ENCODE measurements at places on chromosomes 4 and X.

- DNase-seq: peak; percentile 83
Measured at GRCh38 chr4:39044364-39044955, 12.3 kb upstream of the TMEM156 start.

GRCh38 chr4:38567457-38567856 is 96.5 kb upstream of the KLF3 start:
- DNase-seq: no peak

DNA sequence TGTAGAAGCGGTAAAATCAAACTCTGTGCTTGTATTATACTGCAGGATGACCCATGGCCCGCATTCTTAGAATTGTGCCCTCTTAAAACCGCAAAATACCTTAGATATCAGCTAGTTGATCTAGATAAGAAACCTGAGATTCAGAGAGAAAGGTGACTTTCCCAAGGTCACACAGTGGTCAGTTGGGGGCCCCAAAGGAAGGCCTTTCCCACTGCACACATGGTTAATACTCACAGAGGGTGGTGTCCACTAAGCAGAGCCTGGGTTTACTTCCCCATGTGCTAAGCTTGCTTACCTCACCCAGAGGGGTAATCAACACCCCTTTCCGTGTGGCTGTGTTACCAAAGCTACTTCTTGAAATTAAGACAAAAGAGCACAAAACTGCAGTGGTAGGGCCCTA is 66.3 kb downstream of the RBM47 start:
- DNase-seq: no peak

GRCh38 chr4:161992317-161992716 is 171.5 kb downstream of the FSTL5 start:
- DNase-seq: no peak

DNA sequence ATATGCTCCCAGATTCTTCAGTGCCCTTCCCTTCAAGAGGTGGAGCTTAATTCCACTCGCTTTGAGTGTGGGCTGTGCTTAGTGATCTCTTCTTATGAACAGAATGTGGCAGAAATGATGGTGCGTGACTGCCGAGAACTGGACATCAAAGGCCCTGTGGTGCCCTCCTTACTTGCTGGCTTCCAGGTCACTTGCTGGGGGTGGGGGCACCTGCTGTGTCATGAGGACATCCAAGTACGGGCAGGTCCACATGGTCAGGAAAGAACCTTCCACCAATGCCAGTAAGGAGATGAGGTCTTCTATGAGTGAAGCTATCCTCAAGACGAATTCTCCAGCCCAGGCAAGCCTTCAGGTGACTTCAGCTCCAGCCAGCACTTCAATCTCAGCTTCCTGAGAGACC is 95.8 kb downstream of the FAM53A start:
- DNase-seq: no peak

- no peak for DNase-seq
Measured at GRCh38 chr4:166680796-166681195, 553.5 kb downstream of the SPOCK3 start.

- DNase-seq: no peak
Measured at GRCh38 chr4:114464726-114465272, 133.8 kb upstream of the UGT8 start.

DNA sequence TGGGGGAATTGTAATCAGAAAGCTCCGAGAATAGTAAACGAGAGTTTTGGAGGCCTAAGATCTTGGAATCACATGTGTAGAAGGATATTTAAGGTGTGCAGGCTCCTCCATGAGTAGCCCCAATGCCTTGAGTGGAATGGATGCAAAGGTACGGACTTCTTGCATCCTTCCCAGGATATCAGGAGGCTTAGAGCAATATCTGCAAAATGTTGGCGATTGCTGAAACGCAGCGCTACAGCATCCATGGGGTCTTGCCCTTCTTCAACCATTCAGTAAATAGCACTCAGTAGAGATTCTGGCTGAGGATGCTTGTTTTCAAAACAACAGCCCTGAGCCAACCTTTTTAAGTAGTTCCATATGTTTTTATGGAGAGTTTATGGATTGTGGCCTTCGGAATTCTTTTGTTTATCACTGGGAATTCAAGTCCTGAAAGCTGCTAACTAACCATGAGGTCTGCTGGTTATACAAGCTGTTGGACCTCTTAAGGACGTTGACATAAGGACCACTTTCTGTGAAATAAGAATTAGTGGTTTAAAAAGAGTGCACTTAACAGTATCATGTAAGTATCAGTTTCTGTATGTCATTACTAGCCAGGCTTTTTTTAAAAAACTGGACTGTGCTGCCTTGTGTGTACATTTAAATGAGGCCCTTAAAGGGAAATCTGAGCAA is 228.8 kb upstream of the PGRMC2 start:
- DNase-seq: no peak

DNA sequence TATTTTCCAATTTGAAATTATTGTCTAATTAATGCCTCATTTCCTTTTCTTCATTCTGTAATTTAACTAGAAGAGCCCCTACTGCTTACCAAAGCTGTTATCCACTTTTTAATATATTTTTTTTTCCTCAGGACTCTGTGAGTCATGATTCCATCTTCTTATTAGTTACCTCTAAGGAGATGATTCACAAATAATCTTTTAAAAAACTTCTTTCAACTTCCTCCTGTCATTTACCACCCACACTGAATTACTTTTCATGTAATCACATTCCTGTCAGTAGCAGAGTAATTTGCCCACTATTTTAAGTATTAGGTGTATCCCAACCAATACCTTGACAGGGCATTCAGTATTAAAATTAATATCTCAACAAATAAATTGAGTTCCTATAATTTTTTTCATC is 470.9 kb upstream of the ADGRL3 start:
- DNase-seq: no peak

DNA sequence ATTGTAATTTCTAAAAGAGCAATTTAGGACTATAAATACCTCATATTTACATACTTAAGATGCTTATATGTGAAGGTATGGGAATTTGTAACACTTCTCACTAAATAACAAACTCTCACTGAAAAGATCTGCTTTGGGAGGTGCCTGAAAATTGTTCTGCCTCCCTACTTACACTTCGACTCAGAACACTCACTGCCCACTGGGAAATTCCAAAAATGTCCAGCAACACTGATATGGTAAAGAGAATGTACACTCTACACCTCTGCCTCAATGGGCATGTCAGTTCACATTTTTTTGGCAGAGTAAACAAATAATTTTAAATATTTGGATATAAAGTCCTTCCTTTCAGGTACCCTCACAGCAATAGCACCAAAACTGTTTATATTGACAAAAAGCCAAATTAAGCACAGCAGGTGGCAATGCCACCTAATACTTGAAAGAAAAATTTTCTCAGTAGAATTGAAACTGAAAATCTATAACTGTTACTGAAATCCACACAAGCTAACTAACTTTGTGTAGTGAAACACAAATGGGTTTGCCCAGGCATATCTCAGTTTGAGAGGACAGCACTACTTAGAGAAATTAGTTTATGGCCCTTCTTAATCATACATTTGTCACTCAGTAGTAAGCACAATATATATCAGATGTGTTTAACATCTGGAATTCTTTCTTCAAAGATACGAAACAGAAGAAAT is 67.1 kb downstream of the PRDM5 start:
- no peak for DNase-seq

DNA sequence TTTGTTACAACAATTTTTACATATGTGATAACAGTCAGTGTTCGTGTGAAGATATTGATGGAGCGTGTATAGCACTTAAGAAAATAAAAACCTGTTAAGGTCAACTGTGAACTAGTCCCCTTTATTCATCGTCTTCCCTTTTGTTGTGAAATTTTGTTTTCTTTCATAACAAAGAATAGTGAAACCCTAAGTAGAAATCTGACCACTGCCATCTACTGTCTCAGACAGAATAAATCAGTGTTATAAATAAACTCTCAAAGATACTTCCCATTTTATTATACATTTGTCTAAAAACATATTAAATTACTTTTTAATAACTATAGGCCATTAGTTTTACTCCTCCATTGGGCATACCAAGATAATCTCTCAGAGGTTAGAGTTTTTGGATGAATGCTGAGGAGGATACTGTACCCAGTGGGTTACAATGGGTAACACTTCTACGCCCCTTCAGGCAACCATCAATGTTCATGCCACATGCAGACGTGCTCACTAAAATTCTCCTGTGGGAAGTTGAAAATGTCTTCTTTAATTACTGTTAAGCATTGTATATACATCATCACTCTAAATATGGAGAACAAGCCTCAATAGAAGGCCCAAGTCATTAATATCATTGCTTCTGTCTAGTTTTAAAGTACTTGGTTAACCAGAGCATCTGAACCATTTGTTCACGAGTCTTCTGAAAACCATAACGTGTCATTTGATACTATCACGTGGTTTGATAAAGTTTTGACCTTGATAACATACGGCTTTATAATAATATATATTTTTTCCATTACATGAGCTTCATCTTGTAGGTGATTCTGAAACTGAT is 171.2 kb downstream of the TMA16 start:
- no peak for DNase-seq

GRCh38 chrX:49951524-49952193 is 29.3 kb downstream of the CLCN5 start:
- no peak for DNase-seq

- no peak for DNase-seq
Measured at GRCh38 chr4:165828928-165829327, 44.1 kb upstream of the TLL1 start.

DNA sequence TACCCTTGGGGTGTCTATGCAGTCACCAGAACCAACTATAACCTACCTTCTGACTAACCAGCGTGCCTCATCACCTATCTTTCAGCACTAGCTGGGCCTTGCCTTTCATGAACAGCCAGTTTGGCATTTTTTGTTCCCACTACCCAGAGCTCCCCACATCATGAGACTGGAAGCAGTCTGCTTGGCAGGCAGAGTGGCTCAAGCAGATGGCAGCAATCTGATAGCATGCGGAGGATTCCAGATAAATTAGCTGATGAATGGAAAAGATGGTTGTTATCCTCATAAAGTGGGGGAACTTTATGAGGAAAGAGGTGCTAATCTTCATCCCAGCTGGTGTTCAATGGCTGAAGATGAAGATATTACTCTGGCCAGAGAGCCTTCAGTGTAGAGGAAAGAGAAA is 243.2 kb upstream of the EDA2R start:
- no peak for DNase-seq

DNA sequence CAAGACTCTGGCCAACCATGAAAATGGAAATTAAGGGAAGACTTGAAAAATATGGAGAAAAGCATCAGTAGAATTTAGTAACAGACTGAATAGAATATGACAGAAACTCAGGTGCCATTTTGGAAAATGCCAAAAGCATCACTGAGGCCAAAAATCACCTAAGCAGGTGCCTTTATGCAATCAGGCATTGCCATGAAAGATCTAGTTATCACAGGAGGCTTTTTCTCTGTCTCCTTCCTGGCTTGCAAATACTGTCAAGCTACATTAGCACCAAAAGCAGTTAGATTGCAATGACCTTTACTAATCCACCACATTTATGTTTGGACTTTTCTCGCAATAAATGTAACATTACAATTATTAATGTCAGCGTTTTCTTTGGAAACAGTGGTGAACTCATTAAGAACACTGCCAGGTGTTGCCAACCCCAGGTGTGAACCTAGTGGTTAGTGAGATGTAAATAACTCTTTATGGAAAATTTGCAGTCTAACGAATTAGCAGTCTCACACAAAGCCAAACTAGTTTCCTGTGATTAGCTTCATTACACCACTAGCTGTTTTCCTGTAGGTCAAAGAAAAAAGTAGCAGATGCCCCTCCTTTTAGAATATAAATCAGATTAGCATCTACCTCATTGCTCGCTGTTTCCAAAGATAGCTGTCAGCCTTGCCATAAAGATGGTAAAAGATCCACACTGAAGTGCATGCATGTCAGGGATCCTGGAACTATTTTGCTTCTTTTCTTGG is 1568.4 kb upstream of the TENM3 start:
- no peak for DNase-seq

DNA sequence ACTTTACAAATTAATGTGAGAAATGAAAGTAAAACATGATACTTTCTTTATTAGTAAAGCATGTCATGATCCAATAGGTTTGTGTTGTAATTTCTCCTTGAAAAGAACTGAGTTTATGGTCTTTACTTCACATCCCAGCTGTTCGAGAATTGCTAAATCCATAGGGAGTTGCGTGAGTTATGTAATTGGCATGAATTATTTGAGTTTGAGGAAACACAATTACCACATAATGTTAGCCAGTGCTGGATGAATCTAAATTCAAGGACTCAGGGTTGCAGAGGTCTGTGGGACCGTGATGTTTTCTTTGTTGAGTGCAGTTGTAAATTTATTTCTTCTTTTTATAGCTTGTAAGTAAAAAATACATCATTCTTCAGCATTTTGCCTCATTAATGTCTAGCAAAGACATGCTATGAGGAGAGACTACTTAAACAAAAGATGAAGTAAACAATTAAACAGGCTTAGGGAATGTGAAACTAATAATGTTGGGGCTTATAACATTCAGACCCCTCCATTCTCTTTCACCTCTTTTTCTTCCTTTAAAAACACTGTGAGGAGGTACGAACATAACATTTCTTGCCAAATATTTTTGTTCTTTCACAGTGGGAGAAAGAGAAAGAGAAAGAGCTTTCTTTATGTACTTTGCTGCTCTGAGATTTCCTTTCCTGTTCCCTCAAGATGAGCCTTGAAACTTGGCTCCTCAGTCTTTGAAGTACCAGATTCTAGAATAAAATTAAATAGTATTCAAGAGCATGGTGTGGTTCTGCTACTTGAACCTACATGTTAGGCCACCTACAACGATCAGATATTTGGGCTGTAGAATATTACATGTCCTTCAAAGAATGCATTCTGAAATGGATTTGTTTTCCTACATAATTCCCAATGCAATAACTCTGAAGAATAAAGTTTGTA is 159.6 kb upstream of the ANK2 start:
- DNase-seq: no peak

- DNase-seq: no peak
Measured at GRCh38 chr4:8836664-8837171, 34.9 kb downstream of the HMX1 start.

- no peak for DNase-seq
Measured at GRCh38 chr4:2417226-2417764, 1.1 kb downstream of the ZFYVE28 start.
